ENCODE measurements at places on chromosomes 11 and 22.

- no peak for DNase-seq
Measured at GRCh38 chr11:86625544-86625943, 46.9 kb downstream of the ME3 start.

- peak; percentile 16 for DNase-seq
Measured at GRCh38 chr11:17735818-17736578, 1.4 kb downstream of the KCNC1 start.

DNA sequence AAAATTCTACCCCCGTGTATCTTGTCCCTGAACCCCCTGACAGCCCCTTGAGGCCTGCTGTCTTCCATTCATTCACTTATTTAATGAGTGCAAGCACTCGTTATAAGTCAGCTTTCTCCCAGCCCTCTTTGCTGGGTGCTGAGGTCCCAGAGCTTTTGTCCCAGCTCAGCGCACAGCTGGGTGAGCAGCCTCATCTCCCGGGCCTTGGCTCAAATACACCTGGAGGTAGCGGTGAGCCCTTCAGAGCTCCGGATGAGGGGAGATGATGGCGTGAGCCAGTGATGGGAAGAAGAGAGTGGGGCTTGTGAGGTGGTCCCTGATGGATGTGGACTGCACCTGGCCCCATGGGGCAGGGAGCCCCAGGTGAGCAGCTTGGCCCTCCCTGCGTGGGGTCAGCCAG lies 18.1 kb upstream of the ARHGAP8 start:
- DNase-seq: no peak

- DNase-seq: peak; percentile 11
Measured at GRCh38 chr11:111770581-111771134, 4.5 kb upstream of the PPP2R1B start.

DNA sequence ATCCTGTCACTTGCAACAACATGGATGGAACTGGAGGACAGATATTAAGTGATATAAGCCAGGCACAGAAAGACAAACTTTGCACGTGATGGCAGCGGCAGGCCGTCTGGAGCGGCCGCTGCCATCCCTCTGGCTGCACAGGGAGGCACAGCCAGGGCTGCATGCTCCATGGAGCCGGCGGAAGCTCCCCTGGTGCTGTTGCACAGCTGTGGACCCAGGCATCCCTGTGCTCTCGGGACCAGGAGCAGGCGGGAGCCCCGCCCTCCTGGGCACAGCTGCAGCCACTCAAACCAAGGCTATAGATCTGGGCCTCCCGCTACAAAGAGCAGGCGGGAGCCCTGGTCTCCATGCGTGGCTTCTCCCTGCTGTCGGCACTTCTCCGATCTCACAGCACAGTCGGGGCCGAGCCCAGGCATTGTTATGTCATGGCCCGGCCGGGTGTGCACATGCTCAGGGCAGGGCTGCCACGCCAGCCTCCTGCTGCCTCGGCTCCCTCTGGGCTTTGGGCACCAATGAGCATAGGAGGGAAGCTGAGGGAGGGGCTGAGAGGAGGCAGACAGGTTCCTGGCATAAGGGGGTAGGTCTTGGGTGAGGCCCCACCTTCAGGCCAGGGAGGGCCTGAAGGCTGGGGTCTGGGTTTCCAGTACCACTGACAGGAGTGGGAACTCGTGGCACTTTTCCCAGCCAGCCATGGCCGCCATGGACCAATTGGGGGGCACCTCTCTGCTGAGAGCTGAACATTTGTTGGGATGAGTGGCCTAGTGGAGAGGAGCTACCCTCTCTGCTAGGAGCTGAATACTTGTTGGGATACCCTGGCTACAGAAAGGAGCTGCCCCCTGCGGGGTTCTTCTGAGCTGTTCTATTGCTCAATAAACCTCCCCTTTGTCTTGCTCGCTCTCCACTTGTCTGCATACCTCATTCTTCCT lies 16.7 kb downstream of the RRP8 start:
- no peak for DNase-seq

GRCh38 chr22:22398530-22399327 lies 109.8 kb downstream of the ZNF280B start:
- no peak for DNase-seq

GRCh38 chr11:74473382-74474173 lies 6.2 kb upstream of the KCNE3 start:
- DNase-seq: no peak

DNA sequence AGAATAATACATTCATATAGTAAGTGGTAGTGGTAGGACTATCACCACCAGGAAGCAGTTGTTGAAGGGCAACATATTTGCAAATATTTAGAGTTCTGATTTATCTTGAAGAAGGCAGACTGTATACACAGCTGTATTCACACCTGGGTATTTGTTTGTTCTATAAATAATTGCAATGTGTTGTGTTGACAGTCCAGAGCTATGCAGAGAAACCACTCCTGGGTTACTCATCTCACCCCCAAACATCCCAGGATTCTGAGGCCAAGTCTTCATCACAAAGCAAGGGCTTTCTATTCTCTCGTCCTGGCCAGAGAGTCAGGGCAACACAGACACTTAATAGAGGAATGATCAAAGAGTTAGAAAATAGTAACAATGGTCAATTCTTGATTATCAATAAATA lies 102.1 kb upstream of the FAT3 start:
- DNase-seq: peak; percentile 26

GRCh38 chr22:41286639-41287091 lies 678 bp upstream of the RANGAP1 start:
- DNase-seq: peak; percentile 18

DNA sequence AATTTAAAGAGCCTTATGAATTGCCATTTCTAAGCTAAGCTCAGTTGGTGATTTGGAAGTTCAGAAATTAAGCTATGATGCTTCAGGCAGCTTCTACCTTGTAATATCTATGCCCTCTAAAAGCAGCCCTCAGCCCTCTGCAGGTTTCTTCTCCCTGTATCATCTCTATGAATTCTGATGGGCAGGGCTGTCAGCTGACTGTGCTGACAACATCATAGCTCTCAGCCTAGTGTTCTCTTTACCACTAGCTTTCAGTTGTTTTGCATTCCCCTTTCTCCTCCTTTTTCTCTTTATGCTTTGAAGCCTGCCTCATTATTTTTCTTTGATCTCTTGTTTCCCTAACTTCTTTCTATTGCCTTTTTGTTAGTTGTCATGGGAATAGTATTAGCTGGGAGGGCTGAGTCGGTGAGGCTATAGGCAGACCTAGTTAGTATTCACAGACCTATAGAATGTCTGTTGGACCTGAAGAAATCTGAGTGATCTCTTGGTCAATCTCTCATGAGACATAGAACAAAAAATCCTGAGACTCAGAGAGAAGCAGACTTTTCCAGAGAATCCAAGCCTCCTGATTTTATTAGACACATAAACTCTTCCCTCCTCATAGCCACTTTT lies 535.4 kb downstream of the RAB38 start:
- DNase-seq: no peak

DNA sequence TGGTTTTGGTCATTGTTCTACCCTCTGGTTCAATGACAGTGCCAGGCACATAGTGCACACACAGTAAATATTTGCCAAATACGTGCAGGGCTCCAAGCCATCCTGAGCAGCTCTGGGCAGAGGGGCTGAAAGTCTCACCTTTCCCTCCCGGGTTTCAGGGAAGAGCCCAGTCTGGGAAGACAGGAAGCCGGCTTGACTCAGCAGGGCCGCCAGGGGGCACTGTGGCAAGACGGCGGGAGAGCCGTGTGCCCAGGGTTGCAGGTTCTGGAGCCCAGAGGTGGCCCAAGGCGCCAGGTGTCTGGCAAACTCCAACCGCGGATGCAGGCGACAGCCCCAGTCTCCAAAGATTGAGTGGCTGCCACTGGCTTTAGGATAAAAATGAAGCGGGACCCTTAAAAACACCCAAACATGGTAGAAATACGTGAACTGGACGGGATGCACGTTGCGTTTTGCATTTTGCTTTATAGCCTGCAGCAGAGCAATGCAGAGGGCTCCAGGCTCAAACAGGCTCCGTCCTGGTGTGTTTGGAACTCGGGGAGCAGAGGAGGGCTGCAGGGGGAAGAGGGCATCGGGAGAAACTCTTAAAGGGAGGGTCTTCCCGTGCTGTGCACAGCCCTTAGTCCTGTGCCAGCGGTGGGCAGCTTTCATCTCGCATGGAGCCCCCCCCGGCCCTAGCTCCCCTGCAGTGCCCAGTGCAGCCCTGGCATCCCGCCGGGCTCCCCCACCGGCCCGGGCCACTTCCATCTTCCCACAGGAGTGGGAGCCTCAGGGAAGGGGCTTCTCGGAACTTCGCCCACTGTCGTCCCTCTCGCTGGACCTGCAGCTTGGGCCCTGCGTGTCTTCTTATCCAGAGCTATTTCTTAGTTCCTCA lies 10.7 kb downstream of the KRTAP5-5 start:
- DNase-seq: peak; percentile 75

GRCh38 chr11:93089474-93090102 lies 108.2 kb downstream of the SLC36A4 start:
- no peak for DNase-seq

DNA sequence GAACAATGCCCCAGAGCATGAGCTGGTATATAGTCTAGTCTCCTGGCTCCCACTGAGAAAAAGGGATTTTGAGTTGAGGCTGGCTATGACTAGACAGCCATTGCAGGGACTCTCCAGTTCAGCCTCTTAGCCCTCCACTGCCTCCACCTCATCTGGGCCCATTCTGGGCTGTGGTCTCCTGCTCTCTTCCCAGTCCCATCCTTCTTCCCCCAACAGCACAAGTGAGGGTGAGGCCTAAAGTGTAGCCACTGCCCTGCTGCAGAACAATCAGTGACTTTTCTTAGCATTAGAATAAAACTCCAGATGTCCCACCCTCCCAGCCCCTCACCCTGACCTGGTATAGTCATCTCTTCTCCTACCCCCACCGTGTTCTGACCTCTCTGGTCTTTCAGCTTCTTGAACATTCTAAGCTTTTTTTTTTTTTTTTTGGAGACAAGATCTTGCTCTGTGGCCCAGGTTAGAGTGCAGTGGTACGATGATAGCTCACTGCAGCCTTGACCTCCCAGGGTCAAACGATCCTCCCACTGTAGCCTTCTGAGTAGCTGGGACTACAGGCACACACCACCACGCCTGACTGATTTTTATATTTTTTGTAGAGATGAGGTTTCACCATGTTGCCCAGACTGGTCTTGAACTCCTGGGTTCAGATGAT lies 4.3 kb downstream of the MED15 start:
- no peak for DNase-seq

- DNase-seq: peak; percentile 69
Measured at GRCh38 chr11:45560913-45561281, 104.5 kb downstream of the CHST1 start.

DNA sequence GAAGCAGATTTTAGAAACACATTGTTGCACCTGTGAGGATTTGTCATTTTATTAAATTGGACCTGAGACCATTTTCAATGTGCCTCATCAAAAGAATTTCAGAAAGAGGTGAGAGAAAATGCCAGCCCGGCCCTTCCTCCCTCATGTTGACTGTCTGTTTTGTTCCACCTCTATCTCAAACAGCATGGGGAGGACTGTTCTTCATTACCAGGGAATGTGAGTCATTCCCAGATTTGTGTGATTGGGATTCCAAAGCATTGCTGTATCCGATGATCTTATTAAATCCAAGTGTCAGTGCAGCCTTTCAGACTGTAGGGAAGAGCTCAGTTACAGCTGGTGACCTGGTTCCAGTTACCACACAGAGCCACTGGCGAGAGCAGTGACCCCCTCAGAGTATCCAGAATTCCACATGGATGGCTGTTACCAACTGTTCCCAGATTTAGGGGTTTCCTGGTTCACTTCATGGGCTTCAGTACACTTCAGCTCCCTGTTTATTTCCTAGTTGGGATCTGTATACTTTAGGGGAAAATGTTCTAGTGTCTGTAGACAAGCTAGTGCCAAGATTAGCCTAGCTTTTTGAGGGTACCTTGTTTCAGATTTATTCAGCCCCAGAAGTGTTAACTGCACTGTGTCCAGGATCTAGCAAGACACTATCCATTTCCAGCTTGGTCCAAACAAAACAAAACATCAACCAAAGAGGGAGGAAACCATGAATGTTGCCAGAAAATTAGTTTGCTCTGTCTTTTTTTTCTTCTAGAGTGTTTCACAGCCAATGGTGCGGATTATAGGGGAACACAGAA lies 20.9 kb downstream of the KREMEN1 start:
- no peak for DNase-seq

- DNase-seq: no peak
Measured at GRCh38 chr22:19992481-19992911, 24.1 kb downstream of the ARVCF start.

DNA sequence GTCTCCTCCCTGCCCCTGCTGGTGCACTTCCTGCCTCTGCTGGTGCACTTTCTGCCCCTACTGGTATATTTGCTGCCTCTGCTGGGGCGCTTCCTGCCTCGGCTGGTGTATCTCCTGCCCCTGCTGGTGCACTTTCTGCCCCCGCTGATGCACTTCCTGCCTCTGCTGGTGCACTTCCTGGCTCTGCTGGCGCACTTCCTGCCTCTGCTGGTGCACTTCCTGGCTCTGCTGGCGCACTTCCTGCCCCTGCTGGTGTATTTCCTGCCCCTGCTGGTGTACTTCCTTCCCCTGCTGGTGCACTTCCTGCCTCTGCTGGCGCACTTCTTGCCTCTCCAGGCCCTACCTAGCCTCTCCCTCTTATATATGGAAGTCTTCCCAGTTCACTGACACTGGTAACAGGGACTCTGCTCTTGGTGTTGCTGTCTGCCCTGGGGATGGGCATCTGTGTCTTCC lies 10.1 kb downstream of the MTFP1 start:
- DNase-seq: peak; percentile 71

GRCh38 chr11:72513411-72513810 lies 79.1 kb upstream of the CLPB start:
- no peak for DNase-seq

DNA sequence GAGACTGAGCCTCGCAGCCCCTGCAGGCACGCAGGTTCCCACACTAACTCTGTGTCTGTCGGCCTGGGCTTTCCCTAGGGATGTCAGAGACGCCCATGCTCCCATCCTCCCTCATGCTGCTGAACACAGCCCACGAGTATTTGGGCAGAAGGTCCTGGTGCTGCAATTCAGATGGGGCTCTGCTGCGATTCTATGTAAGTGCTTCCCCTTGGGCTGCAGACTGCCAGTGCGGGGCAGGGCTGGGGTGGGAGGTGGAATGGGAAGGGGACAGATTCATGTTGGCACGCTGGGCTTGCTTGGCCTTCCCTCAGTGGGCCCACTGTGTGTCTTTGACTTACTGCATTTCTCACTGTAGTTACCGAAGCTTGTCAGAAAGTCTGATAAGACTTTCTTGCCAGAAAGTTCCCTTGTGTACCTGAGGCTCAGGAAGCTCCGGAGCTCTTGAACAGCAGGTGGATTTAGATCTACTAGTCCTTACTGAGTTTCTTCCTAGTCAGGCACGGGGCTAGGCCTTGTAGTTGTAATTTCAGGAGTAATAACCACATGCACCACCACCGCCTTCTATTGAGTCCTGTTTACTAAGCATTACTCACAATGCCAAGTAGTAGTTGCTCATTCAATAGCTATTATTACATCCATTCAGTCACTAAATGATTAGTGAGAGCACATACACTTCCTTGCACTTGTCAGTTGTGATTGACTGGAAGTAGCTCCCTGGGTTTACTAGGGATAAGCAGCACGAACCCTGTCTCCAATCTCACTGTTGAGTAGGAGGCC lies 65.2 kb downstream of the CABIN1 start:
- no peak for DNase-seq

- DNase-seq: no peak
Measured at GRCh38 chr22:39713799-39714290, 143.3 kb downstream of the CACNA1I start.

GRCh38 chr11:68120273-68121066 lies 718 bp downstream of the CHKA start:
- peak; percentile 35 for DNase-seq

GRCh38 chr11:1881442-1882264 lies 10.0 kb downstream of the PRR33 start:
- DNase-seq: no peak

GRCh38 chr11:124889191-124890091 lies 8.2 kb downstream of the ROBO4 start:
- no peak for DNase-seq

Measured in COR-L47 (cell line).